ENCODE measurements at places on chromosomes 6 and 20.
A peak's percentile ranks its signal among the peaks of the same experiment; 100 is the strongest.

DNA sequence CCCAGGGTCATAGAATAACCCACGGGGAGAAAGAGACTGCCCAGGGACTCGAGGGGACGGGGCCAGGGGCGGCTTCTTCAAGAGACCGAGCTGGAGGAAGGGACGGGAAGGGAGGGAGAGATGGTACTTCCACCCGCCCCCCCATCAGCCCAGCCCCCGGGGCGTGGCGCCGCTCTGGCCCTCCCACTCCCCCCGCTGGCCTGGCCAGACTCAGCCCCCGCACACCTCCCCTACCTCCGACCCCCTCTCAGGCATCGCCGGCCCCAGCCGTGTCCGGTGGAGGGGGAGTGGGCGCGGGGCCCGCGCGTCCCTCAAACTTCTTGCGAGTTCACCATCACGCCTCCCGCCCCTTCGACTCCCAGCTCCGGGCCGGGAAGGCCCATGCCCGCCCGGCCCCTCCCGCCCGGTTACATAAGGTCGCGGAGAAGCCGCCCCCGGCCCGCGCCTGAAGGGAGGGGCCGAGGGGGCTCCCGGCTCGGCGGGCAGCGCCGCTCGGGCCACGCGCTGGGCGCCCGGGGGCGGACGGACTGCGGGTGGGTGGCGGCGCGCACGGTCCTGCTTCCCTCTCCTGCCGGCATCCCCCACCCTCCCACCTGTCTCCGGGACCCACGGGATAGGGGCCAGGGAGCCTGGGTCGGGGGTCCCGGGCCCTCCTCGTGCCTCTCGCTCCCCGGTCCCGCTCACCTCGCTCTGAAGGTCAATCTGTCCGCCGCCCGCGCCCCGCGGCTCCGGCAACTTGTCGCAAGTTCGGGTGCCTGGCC, 562 bp downstream of the TFEB start:
- DNase-seq, result peak; percentile 62

DNA sequence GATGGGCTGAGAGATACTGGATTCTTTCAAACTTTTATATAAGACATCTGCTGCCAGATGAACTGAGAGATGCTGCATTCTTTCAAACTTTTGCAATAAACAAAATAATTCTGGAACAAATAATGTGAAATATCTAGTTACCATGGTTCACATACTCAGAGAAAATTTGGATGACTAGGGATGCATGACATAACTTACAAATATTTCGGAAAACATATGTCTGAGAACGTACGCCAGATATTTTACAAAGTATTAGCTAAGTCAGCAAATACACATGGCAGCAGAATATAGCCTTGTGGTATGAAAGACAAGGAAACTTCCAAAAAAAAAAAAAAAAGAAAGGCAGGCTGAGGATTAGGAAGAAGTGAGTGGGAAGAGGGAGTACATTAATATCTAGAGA, 113.3 kb upstream of the TRAF3IP2 start:
- DNase-seq, result no peak

DNA sequence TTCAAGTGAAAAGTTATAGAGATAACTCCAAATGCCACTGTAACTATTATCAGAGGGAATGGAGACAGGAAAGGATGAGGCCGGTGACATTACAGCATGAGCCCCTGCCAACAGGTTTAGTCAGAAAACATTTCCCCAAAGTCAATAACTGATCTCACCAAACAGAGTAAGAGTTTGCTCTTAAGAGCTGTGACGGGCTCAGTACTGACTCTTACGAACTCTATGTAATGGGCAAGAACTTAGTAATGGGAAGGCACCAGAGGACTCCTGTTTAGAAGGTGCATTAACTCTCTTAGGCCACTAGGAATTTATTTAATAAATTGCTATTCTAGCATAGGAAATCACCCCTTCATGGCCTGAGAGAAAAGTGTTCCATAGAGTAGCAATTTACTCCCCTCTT, 76.8 kb downstream of the SAMD5 start:
- no peak for DNase-seq

- no peak for DNase-seq
Measured at GRCh38 chr6:56104591-56104990, 142.8 kb downstream of the COL21A1 start.

- DNase-seq, result peak; percentile 35
Measured at GRCh38 chr6:110875548-110876169, 1.1 kb downstream of the AMD1 start.

GRCh38 chr6:3308106-3308505, 49.4 kb downstream of the PSMG4 start:
- DNase-seq, result no peak

GRCh38 chr6:35496841-35497570, at the start of gene TEAD3:
TSS of gene TEAD3 (minus strand) at chr6:35497079.
- no peak for DNase-seq

DNA sequence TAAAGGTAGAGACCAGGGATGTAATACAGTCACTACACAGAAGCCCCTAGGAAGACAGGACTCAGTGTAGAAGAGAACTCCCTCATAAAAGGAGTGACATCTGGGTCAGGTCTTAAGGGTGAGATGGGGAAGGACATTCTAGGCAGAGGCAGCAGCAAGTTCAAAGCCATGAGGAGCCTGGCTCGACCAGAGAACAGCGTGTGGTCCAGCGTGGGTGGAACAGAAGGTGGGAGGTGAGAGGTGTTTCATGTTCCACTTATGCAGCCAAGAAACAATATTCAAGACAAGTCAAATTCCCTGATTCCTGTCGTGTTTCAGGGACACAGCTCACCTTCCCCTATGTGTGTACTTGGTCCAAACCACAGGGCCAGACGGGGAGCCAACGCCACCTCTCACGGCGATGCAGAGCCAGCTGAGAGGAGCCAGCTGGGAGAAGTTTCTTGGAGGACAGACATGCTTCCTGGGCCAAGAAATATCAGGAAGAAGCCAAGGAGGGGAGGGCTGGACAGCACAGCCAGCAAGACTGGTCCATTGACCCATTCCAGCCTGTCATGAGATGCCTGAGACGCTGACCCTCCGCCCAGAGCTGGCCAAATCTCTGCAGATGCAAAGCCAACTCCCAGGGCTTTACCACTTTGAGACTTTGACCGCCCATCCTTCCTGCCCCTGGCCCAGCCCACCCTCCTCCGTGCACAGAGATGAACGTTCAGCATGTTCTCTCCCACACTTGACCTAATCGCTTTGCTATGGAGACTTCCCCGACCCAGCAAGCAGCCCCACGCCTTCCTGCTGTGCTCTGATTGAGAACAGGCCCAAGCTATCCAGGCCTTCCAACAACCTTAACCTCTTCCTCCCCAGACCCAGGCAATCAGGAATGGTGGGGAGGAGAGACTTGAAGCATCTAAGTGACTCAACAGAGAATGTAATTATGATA, 113.8 kb downstream of the PRND start:
- no peak for DNase-seq

DNA sequence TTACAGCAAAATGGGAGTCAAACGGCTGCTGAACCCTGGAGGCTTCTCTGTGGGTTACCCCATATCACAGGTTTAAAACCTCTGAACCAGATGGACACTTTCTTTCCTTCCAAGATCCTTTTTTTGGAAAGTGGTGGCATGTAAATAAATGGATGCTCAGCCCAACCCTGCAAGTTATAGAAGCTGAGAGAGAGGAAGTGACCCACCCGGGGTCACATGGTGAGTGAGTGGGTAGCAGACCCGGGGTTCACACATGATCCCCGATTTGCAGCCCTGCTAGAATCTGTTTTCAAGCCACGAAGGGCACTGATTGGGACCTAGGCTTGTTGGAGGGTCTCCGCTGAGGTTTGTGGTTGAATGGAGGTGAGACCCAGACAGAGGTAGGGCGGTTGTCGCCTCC, 32.0 kb downstream of the SIRPA start:
- no peak for DNase-seq

DNA sequence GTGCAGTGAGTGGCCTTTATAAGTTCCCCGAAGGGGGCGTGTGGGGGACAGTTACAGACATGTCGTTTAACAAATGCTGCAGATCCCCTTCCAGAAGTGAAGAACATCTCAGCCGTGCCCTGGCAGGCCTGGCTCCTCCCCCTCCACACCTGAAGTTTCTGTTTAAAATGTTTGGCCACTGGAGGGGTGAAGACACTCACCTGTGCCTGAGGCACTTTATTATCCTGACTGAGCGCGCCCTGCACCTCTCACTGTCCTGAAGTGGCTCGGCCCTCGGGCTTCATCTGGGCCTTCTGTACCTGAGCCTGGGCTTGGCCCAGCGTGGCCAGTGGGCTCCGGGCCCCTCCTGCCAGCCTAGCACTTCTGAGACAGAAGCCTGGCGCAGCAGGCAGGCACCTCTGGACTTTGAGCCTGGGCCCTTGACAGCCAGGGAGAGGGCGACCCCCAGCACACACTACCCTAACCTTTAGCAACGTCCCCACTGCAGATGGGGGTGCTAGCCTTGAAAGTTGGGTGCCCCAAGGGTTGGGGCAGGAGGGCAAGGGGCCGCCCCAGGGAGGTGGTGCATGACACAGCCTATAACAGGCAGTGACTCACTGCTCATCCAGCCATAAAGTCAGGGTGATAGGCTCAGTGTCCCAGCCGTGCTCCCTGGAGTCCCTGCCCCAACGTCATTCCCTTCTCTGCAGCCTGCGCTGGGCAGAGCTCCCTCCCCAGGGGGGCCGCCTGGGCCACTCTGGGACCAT, 13.6 kb upstream of the GATA5 start:
- no peak for DNase-seq

DNA sequence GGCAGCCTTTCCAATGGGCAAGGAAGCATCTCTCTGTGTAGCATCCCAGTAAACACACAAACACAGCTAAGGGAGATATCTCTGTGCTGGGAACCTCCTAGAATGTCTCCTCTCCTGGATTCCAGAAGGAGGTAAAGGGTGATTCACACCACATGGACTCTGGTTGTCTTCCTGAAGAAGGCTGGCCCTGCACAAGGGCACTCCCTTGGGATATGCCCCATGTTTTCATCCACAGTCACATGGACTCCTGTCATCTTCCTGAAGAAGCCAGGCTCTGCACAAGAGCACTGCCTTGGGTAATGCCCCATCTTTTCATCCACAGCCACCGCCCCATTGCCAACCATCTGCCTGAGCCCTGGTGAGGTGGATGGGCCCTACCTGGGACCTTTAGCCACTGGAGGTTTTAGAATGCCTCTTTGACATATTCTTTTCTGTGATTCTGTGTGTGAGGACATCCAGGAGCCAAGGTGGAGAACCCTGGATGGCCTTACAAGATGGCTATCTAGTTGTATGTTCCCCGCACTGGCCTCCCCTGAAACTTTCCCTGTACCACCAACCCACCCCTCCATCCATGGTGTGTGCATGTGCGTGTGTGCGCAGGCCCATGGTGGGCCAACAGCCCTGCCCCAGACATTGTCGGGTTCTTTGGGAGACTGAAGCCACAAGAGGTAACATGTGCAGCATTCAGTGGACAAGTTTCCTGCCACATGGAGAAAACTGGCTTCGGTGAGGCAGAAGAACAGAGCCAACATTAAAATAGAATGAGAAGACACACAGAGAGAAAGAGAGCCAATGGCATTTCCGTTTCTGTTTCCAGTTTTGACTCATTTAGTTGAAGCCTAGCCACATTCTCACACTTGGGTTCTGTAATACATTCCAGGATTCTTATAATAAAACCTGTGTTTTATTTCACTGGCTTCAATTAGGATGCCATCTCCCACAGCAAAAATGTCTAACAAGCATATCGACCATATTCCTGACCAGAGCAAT, 110.2 kb upstream of the CST7 start:
- DNase-seq, result no peak

DNA sequence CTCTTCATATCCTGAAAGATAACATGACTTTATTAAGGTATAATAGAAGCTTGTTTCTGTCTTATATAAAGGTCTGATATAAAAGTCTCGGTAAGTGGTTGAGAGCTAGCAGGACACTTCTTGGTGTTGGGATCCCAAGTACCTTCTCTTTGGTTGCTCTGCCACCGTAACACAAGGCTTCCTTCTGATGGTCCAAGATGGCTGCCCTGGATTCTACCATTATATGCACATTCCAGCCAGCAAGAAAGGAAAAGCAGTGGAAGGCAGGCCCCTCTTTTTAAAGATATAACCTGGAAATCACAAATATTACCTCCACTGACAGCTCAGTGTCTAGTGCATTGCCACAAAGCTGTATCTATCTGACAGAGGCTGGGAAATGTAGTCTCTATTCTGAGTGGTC, 75.0 kb downstream of the TSHZ2 start:
- DNase-seq, result no peak

DNA sequence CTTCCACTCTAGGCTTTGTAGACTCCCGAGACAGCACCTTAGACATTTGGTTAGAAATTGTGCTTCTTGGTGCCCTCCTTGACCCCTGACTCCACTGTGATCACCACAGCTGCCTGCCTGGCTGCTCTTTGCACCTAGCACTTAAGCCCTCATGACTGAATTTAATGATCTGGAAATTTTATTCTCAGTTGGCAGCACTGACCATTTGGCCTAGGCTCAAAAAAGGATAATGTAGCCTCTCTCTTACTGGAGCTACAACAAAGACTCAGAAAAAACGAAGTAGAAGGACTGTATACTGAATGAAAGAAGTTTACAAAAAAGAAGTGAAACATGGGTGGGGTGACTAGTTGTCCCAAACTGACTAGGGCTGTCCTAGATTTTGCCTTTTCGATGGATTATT, 11.3 kb upstream of the ABRACL start:
- no peak for DNase-seq

DNA sequence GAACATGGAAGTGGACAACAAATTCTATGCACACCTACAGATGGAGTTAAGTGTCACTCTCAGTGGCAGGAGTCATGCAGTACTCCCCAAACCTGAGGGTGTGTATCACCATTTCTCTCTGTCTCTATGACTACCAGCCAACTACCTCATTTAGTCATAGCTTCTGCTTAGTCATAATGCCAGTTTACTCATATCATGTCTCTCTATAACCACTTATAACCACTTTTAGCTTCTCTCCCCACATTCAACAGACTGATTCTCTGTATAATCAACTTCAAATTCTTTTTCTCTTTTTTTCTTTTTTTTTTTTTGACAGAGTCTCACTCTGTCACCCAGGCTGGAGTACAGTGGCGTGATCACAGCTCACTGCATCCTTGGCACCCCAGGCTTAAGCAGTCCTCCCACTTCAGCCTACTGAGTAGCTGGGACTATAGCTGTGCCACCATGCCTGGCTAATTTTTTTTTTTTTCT, 13.8 kb upstream of the GTF3C6 start:
- DNase-seq, result no peak

GRCh38 chr20:24802286-24802820, 146.7 kb upstream of the CST7 start:
- DNase-seq, result no peak

DNA sequence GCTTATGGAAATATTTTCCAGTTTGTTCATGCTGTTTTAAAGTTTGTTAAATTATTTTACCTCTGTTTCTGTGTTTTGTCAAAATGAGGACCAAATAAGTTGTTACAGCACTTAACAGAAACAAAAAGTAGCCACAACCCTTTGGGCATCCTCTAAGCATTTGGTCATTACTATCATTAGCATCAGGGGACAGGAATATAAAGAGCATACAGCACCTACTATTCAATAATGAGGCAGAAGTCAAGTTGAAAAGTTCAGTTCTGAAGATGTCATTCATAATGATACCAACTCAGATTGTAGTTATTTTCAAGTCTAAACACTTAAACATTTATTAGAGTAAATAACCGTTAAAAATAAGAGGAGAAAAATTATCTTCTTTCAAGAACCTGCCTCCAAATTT, 862.3 kb upstream of the FLRT3 start:
- DNase-seq, result no peak
